ENCODE measurements at places on chromosomes 7 and 10. TPM values are rescaled to one million over a fixed set of nuclear protein-coding genes. Genes with fewer than 3 reads are reported as not detected.

SPOCK2 gene
- 1.2 TPM for total RNA-seq

DNA sequence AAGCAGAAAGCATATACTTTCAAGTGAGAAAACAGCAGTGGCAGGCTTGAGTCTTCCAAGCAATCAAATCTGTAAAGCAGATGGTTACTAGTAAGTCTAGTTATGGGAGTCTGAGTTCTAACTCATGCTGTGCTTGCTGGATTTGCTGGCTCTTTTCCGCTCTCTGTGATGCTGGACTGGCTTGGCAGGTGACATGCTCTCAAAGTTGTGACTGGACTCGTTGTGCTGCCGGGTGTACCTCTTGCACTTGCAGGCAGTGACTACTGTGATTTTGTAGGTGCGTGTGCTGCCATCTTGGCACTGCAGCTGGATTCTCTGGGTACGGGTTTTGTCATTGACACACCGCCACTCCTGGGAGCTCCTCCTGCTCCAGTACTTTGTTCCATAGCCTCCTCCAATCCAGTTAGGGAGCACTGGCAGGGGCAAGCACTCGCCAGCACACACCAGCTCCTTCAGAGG lies 3.1 kb downstream of the SOSTDC1 start:
- no peaks in the 10 kb centered on the region for H3K4me1 ChIP-seq
- no peak overlapping the region for H3K4me3 ChIP-seq
- DNase-seq, result no peak
- H3K27me3 ChIP-seq, result peaks cover 53% of the 10 kb centered on the region
- H3K36me3 ChIP-seq, result no peaks in the 10 kb centered on the region
- no peak overlapping the region for H3K27ac ChIP-seq

- no peak for DNase-seq
- H3K27ac ChIP-seq, result no peak overlapping the region
Observed at GRCh38 chr7:32519763-32520162, 24.5 kb downstream of the AVL9 start.

- H3K27ac ChIP-seq, result peak overlapping the region; percentile 22
- H3K27me3 ChIP-seq, result no peaks in the 10 kb centered on the region
- H3K4me3 ChIP-seq, result no peak overlapping the region
- no peak for DNase-seq
Observed at GRCh38 chr7:36683111-36683510, 41.2 kb downstream of the AOAH start.

Data from MCF 10A (cell line).